ENCODE measurements at places on chromosomes 6 and 20. TPM values are rescaled to one million over a fixed set of nuclear protein-coding genes. Genes with fewer than 3 reads are reported as not detected.

ASIP gene
- not detected for total RNA-seq

GRCh38 chr6:166046226-166046625, 121.4 kb downstream of the TBXT start:
- no peak for DNase-seq

DNA sequence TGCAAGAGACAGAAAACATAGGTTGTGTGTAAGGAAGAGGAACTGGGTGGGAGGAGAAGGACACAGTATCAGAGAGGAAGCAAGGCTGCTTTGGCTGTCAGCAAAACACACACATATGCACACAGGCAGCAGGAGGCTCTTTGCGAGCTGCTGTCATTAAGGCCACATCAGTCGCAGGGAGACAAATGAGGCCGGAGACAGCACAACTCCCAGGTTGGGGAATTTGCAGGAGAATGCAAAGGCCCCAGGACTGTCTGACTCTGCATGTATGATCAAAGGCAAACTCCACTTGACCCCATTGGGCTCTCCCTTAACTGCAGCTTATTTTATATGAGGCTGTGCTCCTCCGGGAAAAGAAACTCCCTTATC, 35.3 kb downstream of the METTL24 start:
- DNase-seq: peak; percentile 45

RGS17 gene
- total RNA-seq: 12.1 TPM

DNA sequence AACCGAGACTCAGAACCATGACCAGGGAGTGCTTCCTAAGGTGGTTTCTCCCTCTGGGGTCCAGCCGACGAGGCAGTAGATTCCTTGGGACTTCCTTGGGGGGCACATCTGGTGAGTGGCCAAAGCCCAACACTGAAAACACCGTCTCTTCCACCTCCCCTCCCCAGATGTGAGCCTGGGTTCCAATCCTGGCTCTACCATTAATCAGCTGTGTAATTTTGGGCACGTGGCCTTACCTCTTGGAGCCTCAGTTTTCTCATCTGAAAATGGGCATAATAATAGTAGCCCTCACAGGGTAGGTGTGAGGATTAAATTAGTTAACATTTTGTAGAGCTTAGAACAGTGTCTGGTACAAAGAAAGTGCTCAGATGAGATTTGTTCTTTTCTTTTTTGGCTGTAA, 5.5 kb downstream of the FAM110A start:
- peak; percentile 0 for DNase-seq

- DNase-seq: no peak
Observed at GRCh38 chr20:8007490-8007889, 12.1 kb downstream of the TMX4 start.

DNA sequence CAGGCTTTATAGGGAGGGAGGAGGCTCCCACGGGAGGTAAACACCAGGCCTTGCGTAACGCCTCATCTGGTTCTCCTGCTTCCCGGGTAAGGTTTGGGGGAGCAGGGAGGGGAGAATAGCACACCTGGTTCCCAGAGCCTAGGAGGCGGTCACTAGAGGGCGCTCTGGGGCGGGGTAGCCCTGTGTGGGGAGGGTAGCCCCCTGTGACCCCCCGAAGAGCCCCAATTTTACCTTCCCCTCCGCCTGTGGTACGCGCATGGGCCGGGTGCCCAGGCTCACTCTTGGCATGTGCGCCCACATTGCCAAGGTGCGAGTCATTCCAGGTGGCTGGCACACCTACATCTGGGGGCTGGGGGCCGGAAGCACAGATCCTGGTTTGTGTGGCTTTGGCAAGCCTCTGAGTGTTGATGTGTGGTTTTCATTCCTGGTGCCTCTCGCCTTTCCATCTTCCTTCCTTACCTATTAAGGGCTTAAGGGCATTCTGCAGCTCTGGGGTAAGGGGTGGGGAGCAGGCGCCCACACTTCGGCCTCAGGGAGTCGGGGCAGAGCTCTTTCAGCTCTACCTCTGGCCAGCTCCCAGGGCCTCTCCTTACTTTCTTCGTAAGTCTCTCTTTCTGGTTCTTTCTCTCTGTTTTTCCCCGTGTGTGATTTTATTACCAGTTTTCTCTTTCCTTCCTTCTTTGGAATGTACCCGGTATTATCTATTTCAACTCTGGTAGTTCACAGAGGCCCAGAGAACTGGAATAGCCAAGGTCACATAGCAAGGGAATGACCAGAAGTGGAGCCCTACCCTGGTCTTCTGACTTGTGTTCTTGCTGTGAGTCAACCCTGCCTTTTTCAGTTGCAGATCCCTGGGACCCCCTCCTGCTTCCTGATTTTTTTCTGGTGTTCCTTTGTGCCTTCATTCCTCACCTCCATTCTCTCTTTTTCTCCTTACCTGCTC, 492 bp upstream of the RNF39 start:
- peak; percentile 80 for DNase-seq

- no peak for DNase-seq
Observed at GRCh38 chr20:58709013-58709702, 16.6 kb downstream of the NPEPL1 start.

GRCh38 chr6:132259070-132259469, 142.2 kb downstream of the MOXD1 start:
- peak; percentile 42 for DNase-seq

GRCh38 chr6:100235631-100236030, 229.1 kb downstream of the SIM1 start:
- no peak for DNase-seq

GRCh38 chr20:52231230-52231746, 39.7 kb upstream of the ZFP64 start:
- no peak for DNase-seq

CAGE1 gene
- 0.07 TPM for total RNA-seq

LZTS3 gene
- total RNA-seq: 29.4 TPM

GRCh38 chr6:163771180-163771579, 356.7 kb downstream of the QKI start:
- DNase-seq: no peak

ZKSCAN8 gene
- total RNA-seq: 22.6 TPM

CRYBG1 gene
- total RNA-seq: 19.3 TPM

DNA sequence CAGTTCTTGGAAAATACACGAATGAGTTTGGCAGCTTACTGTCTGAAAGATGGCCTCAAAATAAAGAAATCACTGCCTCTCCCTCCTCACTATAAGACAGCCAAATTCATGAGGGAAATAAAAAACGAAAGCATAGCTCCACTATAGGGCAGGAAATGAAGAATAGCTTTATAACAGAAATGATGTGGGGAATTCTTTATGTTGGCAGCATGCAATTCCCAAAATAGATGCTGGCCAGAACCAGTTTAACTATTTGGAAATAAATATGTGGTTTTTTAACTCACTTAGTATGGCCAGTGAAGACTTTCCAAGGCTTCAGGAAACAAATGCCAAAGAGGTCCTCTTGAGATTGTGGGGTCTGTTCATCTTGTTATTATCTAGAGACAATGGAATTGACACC, 100.5 kb downstream of the TBX18 start:
- DNase-seq: no peak

RANBP9 gene
- total RNA-seq: 33.6 TPM

DNA sequence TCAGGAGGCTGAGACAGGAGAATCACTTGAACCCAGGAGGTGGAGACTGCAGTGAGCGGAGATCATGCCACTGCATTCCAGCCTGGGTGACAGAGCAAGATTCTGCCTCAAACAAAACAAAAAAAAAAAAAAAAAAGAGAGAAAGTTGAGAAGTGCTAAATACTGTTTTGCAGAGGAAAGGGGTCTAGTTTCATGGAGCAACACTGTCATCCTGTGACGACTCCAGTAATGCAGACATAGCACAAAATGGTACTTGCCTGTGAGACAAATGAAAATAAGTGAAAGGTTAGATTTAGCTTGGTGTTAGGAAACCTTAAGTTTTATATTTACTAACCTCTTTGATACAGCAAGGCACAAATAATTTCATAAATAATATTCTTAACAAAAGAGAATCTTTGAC, 29.7 kb downstream of the CEP162 start:
- no peak for DNase-seq

GRCh38 chr20:44736170-44737021, 9.3 kb upstream of the KCNK15 start:
- peak; percentile 95 for DNase-seq

- peak; percentile 46 for DNase-seq
Observed at GRCh38 chr20:62860924-62861691, 514 bp downstream of the TCFL5 start.

COL21A1 gene
- total RNA-seq: 6.1 TPM

- no peak for DNase-seq
Observed at GRCh38 chr6:25215881-25216280, 63.3 kb upstream of the CARMIL1 start.

- no peak for DNase-seq
Observed at GRCh38 chr6:81553216-81553615, 199.3 kb downstream of the TENT5A start.

DNA sequence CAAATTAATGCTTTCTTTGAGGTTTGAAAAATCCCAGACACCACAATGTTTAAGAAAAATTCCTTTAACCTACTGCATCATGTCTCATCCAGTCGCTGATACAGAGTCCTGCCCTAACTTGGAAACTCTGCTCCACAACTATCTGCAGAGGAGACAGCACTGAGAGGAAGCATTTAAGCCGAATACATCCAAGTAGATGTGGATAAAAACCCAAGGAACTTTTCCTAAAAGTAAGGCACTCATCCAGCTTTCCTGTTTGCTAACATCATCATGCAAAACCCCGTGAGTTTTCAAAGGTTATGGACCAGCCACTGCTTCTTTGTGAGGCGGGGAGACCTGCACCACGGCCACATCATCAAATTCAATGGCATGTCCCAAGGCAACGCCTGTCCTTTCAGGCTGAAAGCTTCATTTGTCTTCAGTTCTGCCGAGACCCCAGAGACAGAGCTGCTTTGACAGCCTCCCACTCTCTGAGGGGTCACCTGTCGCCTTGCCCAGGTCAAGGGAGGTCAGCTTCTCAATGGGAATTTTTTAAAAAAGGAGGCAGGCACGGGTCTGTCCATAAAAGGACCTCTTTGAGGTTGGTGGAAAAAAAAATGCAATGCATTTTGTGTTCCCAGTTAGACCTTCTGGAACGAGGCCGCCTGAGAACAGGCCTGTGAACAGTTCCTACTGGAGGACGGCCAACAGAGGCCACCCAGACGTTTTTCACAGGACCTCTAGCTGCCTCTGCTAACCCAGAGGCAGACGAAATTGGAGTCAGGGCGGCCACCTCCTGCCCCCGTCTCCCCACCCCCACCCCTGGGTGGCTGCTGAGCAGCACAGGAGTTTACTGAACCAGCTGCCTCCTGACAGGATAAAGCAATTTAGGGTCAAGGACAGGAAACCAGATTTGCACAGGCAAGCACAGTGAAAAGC, 142.5 kb upstream of the HDDC2 start:
- no peak for DNase-seq

GRCh38 chr6:71238351-71238750, 50.3 kb upstream of the OGFRL1 start:
- no peak for DNase-seq

DNA sequence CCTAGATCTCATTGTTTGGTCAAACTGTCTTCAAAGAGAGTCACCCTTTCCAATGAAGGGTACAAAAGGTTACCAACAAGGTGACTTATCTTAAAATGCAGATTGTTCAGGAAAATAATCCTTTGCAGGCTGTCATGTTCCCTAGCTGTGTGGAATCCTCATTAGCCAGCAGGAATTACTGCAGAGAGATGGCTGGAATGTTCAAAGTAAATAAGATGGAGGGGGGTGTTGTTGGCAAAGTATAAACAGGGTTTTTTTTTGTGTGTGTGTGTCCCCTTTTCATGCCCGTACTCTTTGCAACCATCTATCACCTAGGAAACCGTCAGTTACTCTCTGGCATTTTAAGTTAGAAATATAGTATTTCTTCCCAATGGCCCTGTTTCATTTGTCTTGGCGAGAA, 6.5 kb downstream of the NEDD9 start:
- DNase-seq: no peak

GGTLC1 gene
- total RNA-seq: not detected

GRCh38 chr6:119108076-119108475, 29.6 kb upstream of the FAM184A start:
- no peak for DNase-seq

ZNF334 gene
- total RNA-seq: 15.2 TPM

GRCh38 chr20:11234608-11235007, 560.8 kb upstream of the JAG1 start:
- DNase-seq: no peak

NKAPL gene
- total RNA-seq: 1.6 TPM

FILIP1 gene
- total RNA-seq: 3.7 TPM

BPIFB4 gene
- not detected for total RNA-seq

GRCh38 chr6:20154753-20155152, 57.5 kb downstream of the MBOAT1 start:
- DNase-seq: no peak

DNA sequence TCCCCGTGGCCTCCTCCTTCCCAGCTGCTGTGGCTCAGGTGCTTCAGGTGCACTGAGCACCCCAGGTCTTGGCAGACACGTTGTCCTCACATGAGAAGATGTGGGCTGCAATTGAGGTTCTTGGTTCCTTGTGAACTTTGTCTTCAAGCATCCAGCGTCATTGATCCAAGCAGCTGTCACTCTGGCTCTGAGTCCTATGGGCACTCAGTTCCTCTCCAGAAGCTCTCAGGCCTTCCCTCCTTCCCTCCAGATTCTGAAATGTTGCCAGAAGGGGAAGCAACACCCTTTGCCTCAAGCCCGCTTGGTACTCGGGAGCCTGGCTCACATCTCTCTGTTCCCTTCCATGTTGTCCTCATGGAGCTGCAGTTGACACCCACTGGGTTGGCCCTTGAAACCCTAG, 8.4 kb upstream of the MRGBP start:
- no peak for DNase-seq

DNA sequence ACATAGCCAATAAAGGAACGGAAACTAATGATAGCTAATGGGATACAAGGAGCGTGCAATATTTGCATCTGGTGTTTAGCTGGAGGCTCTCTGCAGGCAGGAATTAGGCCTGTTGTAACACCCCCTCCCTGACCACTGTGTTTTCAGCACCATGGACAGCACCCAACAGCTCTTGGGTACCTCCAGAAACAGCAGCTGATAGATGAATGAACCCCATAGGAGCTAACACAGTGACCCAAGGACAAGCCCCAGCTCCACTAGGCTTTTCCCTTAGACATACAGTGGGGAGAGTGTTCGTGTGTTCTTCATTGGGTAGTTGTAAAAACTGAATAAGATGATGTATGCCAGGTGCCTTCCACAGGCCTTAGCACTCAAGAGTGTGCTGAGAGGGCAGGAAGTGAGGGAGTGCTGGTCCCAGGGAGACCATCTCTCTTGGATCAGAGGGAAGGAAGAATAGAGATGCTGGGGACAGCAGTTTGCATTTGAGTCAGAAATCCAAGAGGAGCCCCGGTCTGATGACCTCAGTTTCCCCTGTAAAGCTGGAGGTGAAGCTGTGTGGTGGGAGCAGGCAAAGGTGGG, 161.3 kb downstream of the PHACTR3 start:
- peak; percentile 71 for DNase-seq

DNA sequence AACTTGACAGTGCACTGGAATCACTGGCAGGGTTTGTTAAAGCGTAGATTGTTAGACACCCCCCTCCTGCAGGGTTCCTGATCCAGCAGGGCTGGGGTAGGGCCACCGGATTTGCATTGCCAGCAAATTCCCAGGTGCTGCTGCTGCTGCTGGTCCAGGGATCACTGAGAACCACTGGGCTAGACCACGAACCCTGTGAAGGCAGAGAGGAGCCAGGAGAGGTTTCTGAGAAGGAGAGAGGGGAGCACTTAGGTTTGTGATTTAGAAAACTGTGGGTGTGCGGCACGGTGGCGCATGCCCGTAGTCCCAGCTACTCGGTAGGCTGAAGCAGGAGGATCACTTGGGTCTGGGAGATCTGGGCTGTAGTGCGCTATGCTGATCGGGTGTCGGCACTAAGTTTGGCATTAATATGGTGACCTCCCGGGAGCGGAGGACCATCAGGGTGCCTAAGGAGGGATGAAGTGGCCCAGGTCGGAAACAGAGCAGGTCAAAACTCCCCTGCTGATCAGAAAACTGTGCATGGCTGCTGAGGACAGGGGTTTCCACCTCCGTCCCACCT, 53.6 kb upstream of the FAM83D start:
- DNase-seq: no peak

TRMT6 gene
- 15.5 TPM for total RNA-seq

- DNase-seq: no peak
Observed at GRCh38 chr6:25193460-25194171, 85.6 kb upstream of the CARMIL1 start.

Data from GM23338 (cell line).